Muscle of leg (tissue), 16 donors: ENCODE measurements at places on chromosomes 2 and 18.

DNA sequence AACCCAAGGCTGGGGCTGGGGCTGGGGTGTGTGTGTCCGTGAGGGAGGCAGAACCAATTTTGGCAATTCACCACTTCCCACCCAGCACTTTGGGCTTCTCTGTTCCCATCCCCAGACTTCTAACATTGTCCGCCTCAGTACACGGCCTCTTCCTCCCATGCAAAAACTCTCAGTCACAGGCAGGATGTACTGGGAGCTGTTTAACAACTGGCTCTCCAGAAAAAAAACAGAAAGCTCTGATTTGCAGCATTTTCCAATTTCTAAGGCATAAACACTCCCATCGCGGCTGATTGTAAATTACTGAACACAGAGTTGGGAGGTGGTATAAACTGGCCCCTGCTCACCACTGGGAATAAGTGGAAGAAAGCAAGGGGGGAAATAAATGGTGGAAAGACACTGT, 73.1 kb upstream of the MAP4K3 start:
- H3K4me1 ChIP-seq = peaks cover 33% of the 10 kb centered on the region
- no peaks in the 10 kb centered on the region for H3K36me3 ChIP-seq
- H3K4me3 ChIP-seq = no peak overlapping the region
- H3K27ac ChIP-seq = peak overlapping the region; percentile 70
- H3K27me3 ChIP-seq = no peaks in the 10 kb centered on the region

GRCh38 chr2:98476192-98476868, 31.7 kb downstream of the INPP4A start:
- DNase-seq = no peak
- H3K36me3 ChIP-seq = no peaks in the 10 kb centered on the region
- H3K4me3 ChIP-seq = no peak overlapping the region
- H3K4me1 ChIP-seq = peaks cover 54% of the 10 kb centered on the region

- no peak overlapping the region for H3K4me3 ChIP-seq
- H3K4me1 ChIP-seq = no peaks in the 10 kb centered on the region
- no peak overlapping the region for H3K27ac ChIP-seq
- H3K36me3 ChIP-seq = no peaks in the 10 kb centered on the region
These were observed 126.2 kb downstream of the DPP4 start for GRCh38 chr2:161947836-161948235.

- no peaks in the 10 kb centered on the region for H3K27me3 ChIP-seq
- peaks cover 13% of the 10 kb centered on the region for H3K4me1 ChIP-seq
- H3K36me3 ChIP-seq = no peaks in the 10 kb centered on the region
- H3K4me3 ChIP-seq = no peak overlapping the region
- DNase-seq = no peak
These were observed 346.0 kb downstream of the CYRIA start for GRCh38 chr2:16319551-16320121.

- no peak for DNase-seq
- no peaks in the 10 kb centered on the region for H3K27me3 ChIP-seq
- H3K36me3 ChIP-seq = peaks cover 17% of the 10 kb centered on the region
These were observed 24.1 kb upstream of the NFATC1 start for GRCh38 chr18:79371561-79372121.

- H3K4me1 ChIP-seq = no peaks in the 10 kb centered on the region
- no peak overlapping the region for H3K4me3 ChIP-seq
- DNase-seq = peak; percentile 53
- no peaks in the 10 kb centered on the region for H3K36me3 ChIP-seq
These were observed 106.5 kb upstream of the SCN1A start for GRCh38 chr2:166234112-166234846.

DNA sequence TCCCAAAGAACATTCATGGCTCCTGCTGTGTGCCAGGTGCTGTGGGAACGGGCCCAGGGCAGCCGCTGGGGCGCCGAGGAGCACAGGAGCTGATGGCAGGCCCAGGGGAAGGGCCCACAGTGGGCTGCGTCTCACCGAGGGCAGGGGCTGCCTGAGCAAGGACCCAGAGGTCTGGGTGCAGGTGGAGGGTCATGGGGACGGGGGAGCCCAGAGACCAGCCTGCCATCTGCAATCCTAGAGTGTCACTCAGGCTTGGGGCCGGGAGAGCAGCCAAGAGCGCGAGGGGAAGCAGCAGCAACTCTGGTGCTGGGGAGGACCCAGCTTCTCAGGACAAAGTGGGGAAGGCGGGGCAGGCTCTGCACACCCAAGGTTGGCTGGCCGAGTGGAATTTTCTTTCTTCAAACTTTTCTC, 207.4 kb downstream of the HDAC4 start:
- no peak for DNase-seq
- no peak overlapping the region for H3K27ac ChIP-seq

GRCh38 chr18:48032876-48033789, 102.7 kb upstream of the SMAD2 start:
- DNase-seq = no peak
- H3K36me3 ChIP-seq = no peaks in the 10 kb centered on the region
- H3K4me1 ChIP-seq = peaks cover 37% of the 10 kb centered on the region
- H3K27me3 ChIP-seq = no peaks in the 10 kb centered on the region
- no peak overlapping the region for H3K4me3 ChIP-seq
- H3K27ac ChIP-seq = peak overlapping the region; percentile 13

- H3K27ac ChIP-seq = no peak overlapping the region
- H3K36me3 ChIP-seq = no peaks in the 10 kb centered on the region
- no peak overlapping the region for H3K4me3 ChIP-seq
- H3K27me3 ChIP-seq = no peaks in the 10 kb centered on the region
These were observed 30.8 kb upstream of the TMEM87B start for GRCh38 chr2:112024231-112024630.

DNA sequence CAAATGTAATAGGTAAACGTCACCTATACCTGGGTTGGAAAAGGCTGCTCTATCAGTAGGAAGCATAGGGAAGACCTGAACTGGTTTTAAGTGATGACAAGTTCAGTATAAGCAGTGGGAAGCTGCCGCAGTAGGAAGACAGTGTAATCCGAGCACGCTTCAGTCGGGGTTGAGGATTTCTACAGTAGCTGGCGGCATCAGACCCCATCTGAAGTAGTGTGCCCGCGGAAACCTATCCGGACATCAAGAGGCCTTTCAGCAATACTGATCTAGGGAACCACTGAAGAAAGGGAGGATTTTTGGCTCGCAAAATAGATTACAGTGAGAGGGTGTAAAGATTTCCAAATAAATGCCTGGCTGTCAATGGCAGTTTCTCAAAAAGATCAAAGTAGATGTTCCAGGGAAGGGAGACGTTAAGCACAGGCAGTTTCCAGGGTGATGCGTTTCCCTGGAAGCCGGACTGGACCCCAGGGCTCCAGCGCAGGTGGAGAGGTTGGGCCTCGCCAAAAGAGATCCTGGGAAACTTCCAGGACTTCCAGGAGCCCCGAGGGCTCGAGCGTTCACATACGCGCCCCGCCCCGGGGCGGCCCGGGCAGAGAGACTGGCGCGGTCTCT, 5.3 kb downstream of the LOXL3 start:
- peak overlapping the region; percentile 64 for H3K4me3 ChIP-seq
- peaks cover 31% of the 10 kb centered on the region for H3K4me1 ChIP-seq
- H3K27ac ChIP-seq = peak overlapping the region; percentile 40
- DNase-seq = peak; percentile 75
- H3K27me3 ChIP-seq = peaks cover 9% of the 10 kb centered on the region
